ENCODE measurements at places on chromosomes 6 and 20.

DNA sequence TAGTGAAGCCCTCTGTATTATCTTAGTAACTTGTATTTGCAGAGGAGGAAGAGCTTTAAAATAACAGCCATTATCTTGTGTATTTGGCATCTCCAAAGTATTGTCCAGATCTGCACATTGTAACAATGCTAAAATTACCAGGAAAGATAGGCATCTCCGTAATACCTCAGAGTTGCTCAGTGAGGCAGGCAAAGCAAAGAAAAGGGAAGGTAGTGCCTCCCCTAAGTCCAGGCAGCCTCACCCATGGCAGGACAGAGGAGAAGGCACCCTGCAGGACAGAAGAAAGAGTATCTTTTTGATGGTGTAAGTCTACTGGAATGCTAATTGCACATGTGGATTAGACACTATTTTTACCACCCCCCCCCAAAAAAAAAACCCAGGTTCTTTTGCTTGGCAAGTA is 13.6 kb upstream of the SSTR4 start:
- DNase-seq, result no peak

- no peak for DNase-seq
These were observed 568.2 kb upstream of the CHD6 start for GRCh38 chr20:42186337-42186736.

DNA sequence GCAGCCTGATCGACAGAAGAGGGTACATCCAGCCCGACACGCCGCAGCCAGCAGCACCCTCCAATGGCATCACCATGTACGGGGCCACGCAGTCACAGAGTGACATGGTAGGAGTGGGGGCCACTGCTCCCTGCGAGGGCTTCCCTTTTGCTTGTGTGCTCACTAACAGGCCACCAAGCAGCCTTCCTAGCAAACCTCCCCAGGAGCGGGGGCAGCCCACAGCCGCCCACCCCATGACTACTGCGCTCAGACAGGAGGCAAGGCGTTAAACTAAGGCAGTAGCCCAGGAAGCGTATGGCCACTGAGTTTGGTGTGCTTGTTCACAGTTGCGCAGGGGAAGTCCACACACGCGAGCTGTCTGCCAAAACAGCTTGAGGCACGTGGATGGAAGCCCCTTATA is 169.5 kb upstream of the SNX9 start:
- no peak for DNase-seq

- DNase-seq, result no peak
These were observed 158.2 kb upstream of the CHD6 start for GRCh38 chr20:41776421-41776820.

DNA sequence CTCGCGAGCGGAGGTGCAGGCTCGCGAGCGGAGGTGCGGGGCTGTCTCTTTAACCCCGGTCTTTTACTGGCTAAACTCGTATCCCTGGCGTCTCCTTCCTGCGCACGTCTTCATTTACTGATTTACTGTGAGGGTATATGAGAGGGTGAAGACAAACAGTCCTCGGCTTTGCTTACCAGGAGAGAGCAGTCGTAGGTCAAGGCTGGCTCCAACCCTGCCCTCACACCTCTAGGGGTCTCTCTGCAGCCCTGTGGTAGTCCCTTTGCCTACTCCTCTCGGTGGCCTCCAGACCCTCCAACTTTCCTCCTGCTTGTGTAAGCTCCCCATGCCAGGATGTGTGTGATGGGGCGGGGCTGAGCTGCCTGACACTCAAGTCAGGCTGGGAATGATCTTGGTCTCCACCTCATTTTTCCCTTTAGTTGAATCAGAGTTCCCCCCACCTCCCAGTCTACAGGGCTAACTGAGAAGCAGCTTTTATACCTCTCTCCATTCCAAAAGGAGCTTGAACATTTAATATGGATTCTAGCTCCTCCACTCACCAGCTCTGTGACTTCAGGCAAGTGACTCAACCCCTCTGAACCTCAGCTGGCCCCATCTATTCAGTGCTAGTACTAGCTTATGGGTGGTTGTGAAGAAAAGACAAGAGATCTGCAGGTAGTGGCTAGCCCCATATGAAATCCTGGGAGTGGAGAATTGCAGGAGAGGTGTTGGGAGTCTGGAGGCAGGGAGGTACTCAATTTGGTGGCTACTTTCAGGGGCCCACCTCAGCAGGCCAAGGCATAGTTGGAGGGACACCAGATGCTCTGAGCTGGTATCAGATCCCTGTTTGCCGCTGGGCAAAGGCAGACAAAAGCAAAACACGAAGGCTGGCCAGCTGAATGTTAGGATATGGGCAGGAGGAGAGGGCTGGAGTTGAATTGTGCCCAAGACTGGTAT is 902 bp downstream of the SLC29A1 start:
- no peak for DNase-seq

All from HepG2 (cell line).